ENCODE measurements at places on chromosomes 12 and 14. TPM values are rescaled to one million over a fixed set of nuclear protein-coding genes. Genes with fewer than 3 reads are reported as not detected.

SLC6A12 gene
- total RNA-seq: 130 TPM

GRIN2B gene
- total RNA-seq: 0.63 TPM

DDX51 gene
- 19.6 TPM for total RNA-seq

MLH3 gene
- 31.2 TPM for total RNA-seq

INF2 gene
- total RNA-seq: 82.7 TPM

CCDC92 gene
- 41.4 TPM for total RNA-seq

DNA sequence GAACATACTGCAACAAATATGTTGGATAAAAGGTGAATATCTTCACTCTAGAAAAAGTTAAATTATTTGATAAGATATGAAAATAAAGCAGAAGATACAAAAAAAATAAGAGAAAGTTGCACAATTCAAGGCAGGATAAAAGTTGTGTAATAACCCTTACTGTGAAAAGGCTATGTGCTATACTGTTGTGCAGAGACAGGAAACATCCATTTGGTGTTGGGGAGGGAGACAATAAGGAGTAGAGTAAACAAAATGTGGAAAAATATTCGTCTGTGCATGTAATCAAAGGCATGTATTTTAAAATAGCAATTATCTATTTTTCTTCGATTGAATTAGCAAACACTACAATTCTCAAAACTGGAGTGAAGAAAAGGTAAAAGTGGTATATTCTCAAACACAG, 34.8 kb downstream of the PTHLH start:
- H3K4me3 ChIP-seq: no peak overlapping the region
- no peaks in the 10 kb centered on the region for H3K4me1 ChIP-seq
- H3K27ac ChIP-seq: no peak overlapping the region
- DNase-seq: no peak

DNA sequence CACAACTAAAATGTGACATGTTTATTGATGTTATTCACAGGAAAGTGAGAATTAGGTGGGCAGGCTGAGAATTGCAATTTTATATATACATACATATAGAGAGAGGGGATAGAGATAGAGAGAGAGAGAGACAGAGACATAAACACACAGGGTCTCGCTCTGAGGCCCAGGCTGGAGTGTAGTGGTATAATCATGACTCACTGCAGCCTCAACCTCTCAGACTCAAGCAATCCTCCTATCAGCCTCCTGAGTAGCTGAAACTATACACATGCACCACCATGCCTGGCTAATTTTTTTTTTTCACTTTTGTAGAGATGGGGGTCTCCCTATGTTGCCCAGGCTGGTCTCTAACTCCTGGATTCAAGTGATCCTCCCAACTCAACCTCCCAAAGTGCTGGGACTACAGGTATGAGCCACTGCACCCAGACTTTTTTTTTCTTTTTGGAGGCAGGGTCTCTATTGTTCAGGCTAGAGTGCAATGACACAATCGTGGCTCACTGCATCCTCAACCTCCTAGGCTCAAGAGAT, 49.1 kb downstream of the R3HDM2 start:
- H3K27ac ChIP-seq: no peak overlapping the region
- DNase-seq: no peak
- no peaks in the 10 kb centered on the region for H3K27me3 ChIP-seq
- H3K4me1 ChIP-seq: no peaks in the 10 kb centered on the region
- H3K4me3 ChIP-seq: no peak overlapping the region

DNA sequence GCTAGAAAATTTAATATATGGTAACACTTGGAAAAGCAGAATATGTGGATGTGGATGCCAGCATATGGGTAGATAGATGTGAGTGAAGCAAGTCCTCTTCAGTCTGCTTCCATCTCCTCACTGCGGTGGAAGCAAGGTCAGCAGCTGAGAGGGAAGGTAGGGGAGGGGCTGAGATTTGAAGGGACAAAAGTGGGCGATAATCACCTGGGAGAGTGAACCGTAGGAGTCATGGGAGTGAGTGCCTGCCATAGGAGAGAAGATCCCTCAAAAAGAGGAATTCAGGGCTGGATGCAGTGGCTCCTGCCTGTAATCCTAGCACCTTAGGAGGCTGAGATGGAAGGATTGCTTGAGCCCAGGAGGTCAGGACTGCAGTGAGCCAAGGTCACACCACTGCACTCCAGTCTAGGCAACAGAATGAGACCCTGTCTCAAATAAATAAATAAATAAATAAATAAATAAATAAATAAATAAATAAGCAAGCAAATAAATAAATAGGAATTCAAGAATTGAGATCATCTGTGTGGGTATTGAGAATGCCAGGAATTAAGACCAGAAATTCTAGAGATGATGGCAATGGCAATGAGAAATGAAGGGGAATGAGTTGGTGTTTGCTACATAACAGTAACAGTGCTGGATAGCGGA, 123.4 kb downstream of the BICD1 start:
- H3K4me3 ChIP-seq: no peak overlapping the region
- DNase-seq: no peak

- no peak overlapping the region for H3K4me3 ChIP-seq
- no peaks in the 10 kb centered on the region for H3K36me3 ChIP-seq
- no peaks in the 10 kb centered on the region for H3K27me3 ChIP-seq
- H3K4me1 ChIP-seq: no peaks in the 10 kb centered on the region
These were observed 264.9 kb downstream of the NOVA1 start for GRCh38 chr14:26332966-26333365.
